ENCODE measurements at places on chromosomes 16 and 17. TPM values are rescaled to one million over a fixed set of nuclear protein-coding genes. Genes with fewer than 3 reads are reported as not detected.

GRCh38 chr17:17681744-17682292 lies 560 bp downstream of the RAI1 start:
- peak overlapping the region; percentile 90 for H3K27ac ChIP-seq
- H3K36me3 ChIP-seq: no peaks in the 10 kb centered on the region
- peaks cover 8% of the 10 kb centered on the region for H3K4me1 ChIP-seq
- no peak for DNase-seq
- H3K27me3 ChIP-seq: peaks cover 21% of the 10 kb centered on the region

- H3K27me3 ChIP-seq: no peaks in the 10 kb centered on the region
- H3K4me1 ChIP-seq: no peaks in the 10 kb centered on the region
- no peak overlapping the region for H3K27ac ChIP-seq
- no peak overlapping the region for H3K4me3 ChIP-seq
These were observed 26.7 kb upstream of the GPATCH8 start for GRCh38 chr17:44529864-44530263.

- H3K27me3 ChIP-seq: no peaks in the 10 kb centered on the region
- H3K4me3 ChIP-seq: no peak overlapping the region
- H3K4me1 ChIP-seq: peaks cover 16% of the 10 kb centered on the region
- no peaks in the 10 kb centered on the region for H3K36me3 ChIP-seq
- H3K27ac ChIP-seq: no peak overlapping the region
- no peak for DNase-seq
These were observed 21.5 kb downstream of the MYO18A start for GRCh38 chr17:29158488-29159275.

GRCh38 chr17:2011411-2012371 lies 13.4 kb downstream of the RTN4RL1 start:
- no peaks in the 10 kb centered on the region for H3K4me1 ChIP-seq
- no peaks in the 10 kb centered on the region for H3K36me3 ChIP-seq
- H3K27me3 ChIP-seq: no peaks in the 10 kb centered on the region
- no peak overlapping the region for H3K4me3 ChIP-seq
- DNase-seq: peak; percentile 67
- no peak overlapping the region for H3K27ac ChIP-seq

DNA sequence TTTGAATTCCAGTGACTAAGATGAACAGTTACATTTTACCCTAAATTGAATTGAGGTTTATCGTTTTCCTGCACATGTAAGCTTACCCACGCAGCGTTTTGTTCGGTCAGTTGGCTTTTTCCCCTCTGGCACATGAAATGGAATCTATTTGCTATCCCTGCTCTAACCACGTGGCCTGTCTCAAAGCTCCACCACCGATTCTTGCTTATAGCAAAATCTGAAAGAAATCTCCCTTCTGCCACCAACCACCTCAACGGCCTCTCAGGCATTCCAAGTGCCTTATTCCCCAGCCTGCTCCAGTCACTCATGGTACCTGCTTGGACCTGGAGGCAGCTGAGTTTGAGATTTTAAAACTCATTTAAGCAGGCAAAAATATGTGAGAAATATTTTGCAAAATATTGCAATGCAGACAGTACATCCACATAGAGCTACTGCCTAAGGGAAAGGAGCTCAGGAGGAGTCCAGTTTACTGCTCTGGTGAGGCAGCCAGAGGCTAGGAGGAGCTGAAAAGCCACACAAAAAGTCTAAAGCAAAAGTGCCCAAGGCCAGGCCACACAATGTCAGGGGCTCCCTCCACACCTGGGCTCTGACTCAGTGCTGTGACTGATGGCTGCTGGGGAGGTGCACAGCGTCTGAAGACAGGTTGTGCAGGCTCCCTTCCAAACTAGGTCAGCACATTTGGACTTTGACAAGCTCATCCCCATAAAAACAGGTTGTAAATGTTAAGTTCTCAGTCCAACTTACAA lies 26.4 kb downstream of the ARHGAP17 start:
- H3K4me1 ChIP-seq: peaks cover 25% of the 10 kb centered on the region
- no peak overlapping the region for H3K4me3 ChIP-seq
- peak; percentile 21 for DNase-seq
- no peaks in the 10 kb centered on the region for H3K27me3 ChIP-seq
- H3K27ac ChIP-seq: peak overlapping the region; percentile 55
- H3K36me3 ChIP-seq: no peaks in the 10 kb centered on the region

DNA sequence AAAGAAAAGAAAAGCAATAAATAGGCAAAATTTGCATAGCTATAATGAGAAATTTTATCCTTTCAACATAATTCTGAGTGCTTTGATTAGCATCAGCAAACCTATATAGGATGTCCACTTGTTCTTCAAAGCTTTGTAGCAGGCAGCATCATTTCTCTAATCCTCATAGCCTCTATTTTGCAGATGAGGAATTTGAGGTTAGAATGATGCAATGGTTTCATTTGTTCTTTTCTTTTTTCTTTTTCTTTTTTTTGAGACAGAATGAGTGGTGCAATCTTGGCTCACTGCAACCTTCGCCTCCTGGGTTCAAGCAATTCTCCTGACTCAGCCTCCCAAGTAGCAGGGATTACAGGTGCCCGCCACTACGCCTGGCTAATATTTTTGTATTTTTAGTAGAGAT lies 594.4 kb downstream of the TOX3 start:
- peaks cover 9% of the 10 kb centered on the region for H3K4me1 ChIP-seq
- H3K36me3 ChIP-seq: no peaks in the 10 kb centered on the region
- no peak for DNase-seq
- H3K4me3 ChIP-seq: no peak overlapping the region
- H3K27me3 ChIP-seq: no peaks in the 10 kb centered on the region
- no peak overlapping the region for H3K27ac ChIP-seq

GRCh38 chr17:17433000-17433703 lies 43.6 kb upstream of the MED9 start:
- no peaks in the 10 kb centered on the region for H3K36me3 ChIP-seq
- H3K27ac ChIP-seq: no peak overlapping the region

- H3K27me3 ChIP-seq: no peaks in the 10 kb centered on the region
- no peaks in the 10 kb centered on the region for H3K36me3 ChIP-seq
- no peak overlapping the region for H3K27ac ChIP-seq
These were observed 17.1 kb downstream of the AKAP1 start for GRCh38 chr17:57102122-57102521.

DNA sequence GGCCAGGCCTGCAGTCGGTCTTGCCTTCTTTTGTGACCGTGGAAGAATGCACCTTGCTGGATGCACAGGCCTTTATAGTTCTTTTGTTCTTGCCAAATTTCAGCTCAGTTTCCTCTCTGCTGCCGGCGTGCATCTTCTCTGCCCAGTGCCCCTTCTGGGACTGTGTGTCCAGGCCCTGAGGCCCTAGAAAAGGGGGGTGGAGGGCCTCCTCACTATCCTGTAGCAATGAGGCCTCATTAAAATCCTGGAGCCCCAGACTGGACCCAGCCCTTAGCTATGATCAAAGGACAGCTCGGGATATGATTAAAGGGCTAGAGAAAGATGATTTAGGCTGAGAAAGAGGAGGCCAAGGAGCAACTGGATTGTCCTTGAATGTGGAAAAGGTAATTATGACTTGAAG lies 229.8 kb downstream of the SEC14L1 start:
- H3K36me3 ChIP-seq: no peaks in the 10 kb centered on the region
- H3K27me3 ChIP-seq: no peaks in the 10 kb centered on the region
- no peak overlapping the region for H3K4me3 ChIP-seq

DNA sequence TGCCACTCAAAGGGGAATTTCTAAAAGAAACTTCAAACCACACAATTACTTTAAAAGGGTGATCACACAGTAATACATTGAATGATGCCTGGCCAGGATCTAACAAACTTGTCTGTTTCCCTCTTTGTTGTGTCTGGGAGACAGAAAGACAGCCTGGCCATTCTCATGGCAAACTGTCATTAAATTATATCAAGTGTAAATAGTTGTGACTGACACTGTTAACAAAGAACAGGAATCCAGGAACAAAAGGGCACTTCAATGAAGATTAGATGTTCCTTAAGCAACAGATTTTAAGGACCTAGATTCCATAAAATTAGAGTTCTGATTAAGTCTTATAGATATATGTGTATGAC lies 383.6 kb downstream of the KCNJ2 start:
- no peaks in the 10 kb centered on the region for H3K36me3 ChIP-seq
- no peak for DNase-seq

DNA sequence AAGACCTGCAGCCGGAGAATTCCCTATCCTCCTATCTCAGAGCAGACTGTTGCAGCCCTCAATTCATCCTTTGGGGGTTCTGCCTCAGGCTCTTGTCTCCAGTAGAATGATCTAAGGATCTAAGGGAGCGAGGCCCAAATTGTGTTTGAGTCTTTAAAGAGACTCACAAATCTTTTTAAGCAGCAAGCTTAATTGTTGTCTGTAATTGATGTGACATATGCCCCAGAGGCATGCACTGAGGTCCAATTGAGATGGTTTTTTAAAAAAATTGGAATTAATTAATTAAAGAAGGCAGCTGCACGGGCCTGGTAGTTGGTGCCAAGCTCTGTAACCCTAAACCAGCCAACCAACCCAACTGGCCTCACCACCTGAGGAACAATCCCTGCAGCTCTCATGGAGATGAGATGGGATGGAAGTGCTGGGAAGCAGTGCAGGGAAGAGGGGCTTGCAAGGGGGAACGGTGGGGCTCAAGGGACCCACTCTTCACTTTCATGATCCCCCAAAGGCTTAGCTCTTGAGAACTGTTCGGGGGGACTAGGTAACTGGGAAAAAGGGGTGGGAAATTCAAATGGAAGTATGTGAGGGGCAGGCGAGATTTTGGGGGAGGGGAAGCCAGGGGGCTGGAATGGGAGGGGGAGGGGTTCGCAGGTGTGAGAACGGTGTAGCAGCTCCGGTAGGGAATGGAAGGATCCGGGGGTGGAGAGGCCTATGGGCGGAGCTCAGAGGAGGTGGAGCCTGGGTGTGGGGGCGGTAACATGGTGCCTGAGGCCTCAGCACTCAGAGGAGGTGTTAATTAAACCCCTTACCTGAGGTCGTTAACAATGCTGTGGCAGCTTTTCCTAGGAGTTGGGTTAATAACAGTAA lies 9.2 kb upstream of the ZNF652 start:
- H3K27ac ChIP-seq: no peak overlapping the region
- DNase-seq: no peak
- no peaks in the 10 kb centered on the region for H3K36me3 ChIP-seq
- H3K27me3 ChIP-seq: no peaks in the 10 kb centered on the region
- H3K4me3 ChIP-seq: no peak overlapping the region

- H3K36me3 ChIP-seq: no peaks in the 10 kb centered on the region
- no peak for DNase-seq
- H3K4me1 ChIP-seq: peaks cover 3% of the 10 kb centered on the region
- peak overlapping the region; percentile 40 for H3K27ac ChIP-seq
- no peak overlapping the region for H3K4me3 ChIP-seq
These were observed 132.4 kb upstream of the GSE1 start for GRCh38 chr16:85480727-85481101.

DNA sequence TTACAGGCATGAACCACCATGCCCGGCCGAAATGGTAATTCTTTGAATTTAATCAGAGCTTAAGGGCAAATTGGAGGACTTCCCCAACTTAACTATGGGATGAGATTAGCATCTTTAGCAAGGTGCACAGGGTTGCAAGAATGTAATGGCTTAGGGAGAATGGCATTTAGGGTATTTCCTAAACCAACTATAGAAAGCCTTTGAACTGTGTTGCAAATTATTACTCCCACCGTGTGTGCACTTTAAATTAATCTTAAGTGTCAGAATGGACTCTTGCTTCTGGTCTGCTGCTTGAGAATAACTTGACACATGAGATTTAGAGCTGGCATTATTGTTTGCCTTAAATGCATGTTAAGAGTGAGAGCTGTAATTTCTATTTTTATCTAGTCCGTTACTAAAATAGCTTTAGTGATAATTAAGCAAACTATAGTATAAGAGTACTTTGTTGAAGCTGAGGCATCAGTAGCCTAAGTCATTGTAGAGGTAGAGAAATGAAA lies 59.8 kb downstream of the TUBD1 start:
- H3K27me3 ChIP-seq: no peaks in the 10 kb centered on the region
- DNase-seq: peak; percentile 34
- H3K27ac ChIP-seq: peak overlapping the region; percentile 85
- peaks cover 32% of the 10 kb centered on the region for H3K4me1 ChIP-seq

GRCh38 chr16:974001-974601 lies 3.3 kb upstream of the LMF1 start:
- H3K27ac ChIP-seq: peak overlapping the region; percentile 78
- DNase-seq: peak; percentile 61
- no peak overlapping the region for H3K4me3 ChIP-seq
- peaks cover 25% of the 10 kb centered on the region for H3K4me1 ChIP-seq
- H3K27me3 ChIP-seq: no peaks in the 10 kb centered on the region

DNA sequence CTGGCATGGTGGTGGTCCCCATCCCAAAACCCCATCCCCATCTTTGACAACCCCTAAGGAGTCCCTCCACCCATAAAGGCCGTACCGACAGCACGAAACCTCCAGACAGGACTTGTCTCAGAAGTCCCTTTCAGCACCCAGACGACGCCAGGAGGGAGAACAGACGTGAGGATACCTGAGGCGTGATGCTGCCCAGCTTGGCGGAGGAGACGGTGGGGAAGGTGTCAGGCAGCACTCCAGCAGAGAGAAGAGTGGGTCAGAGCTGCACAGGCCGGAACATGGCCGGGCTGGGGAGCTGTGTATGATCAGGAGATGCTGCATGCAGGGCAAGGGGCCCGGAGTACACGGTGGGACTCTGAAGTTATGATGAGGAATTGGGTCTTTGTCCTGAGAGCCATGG lies 244.2 kb downstream of the GSG1L start:
- H3K27me3 ChIP-seq: no peaks in the 10 kb centered on the region
- no peak for DNase-seq
- no peak overlapping the region for H3K4me3 ChIP-seq
- no peaks in the 10 kb centered on the region for H3K4me1 ChIP-seq
- H3K36me3 ChIP-seq: no peaks in the 10 kb centered on the region
- H3K27ac ChIP-seq: no peak overlapping the region

GRCh38 chr16:85956426-85956825 lies 57.5 kb downstream of the IRF8 start:
- no peaks in the 10 kb centered on the region for H3K27me3 ChIP-seq
- no peak for DNase-seq
- no peak overlapping the region for H3K27ac ChIP-seq
- peaks cover 10% of the 10 kb centered on the region for H3K4me1 ChIP-seq
- no peak overlapping the region for H3K4me3 ChIP-seq
- no peaks in the 10 kb centered on the region for H3K36me3 ChIP-seq

The HMOX2 gene
- 61.5 TPM for total RNA-seq

The KRTAP17-1 gene
- not detected for total RNA-seq

The SDK2 gene
- 36.8 TPM for total RNA-seq

The WSB1 gene
- 197 TPM for total RNA-seq

The KRT222 gene
- not detected for total RNA-seq

The MLKL gene
- total RNA-seq: 0.32 TPM

The EVPL gene
- total RNA-seq: not detected

The MGAT5B gene
- total RNA-seq: 0.48 TPM

Data from cardiac muscle cell (in vitro differentiated cells and primary cell).